ENCODE measurements at places on chromosomes 12 and 14.

- DNase-seq = no peak
Measured at GRCh38 chr12:124687174-124687902, 119.9 kb upstream of the NCOR2 start.

- DNase-seq = no peak
Measured at GRCh38 chr14:100017553-100017952, 47.7 kb upstream of the EVL start.

- DNase-seq = no peak
Measured at GRCh38 chr12:103529306-103529705, 33.5 kb upstream of the C12orf42 start.

DNA sequence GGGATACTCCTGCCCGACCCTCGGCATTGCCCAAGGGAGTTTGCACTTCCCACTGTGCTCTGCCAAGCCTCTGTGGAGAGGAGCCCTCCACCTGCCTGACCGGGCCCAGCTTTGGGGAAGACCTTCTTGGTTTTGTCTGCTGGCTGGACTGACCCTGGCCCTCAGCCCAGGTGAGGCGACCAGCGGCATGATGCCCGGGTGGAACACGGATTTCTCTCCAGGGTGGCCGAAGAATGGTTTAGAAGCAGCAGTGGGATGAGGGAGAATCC is 15.6 kb downstream of the ZBTB42 start:
- no peak for DNase-seq

DNA sequence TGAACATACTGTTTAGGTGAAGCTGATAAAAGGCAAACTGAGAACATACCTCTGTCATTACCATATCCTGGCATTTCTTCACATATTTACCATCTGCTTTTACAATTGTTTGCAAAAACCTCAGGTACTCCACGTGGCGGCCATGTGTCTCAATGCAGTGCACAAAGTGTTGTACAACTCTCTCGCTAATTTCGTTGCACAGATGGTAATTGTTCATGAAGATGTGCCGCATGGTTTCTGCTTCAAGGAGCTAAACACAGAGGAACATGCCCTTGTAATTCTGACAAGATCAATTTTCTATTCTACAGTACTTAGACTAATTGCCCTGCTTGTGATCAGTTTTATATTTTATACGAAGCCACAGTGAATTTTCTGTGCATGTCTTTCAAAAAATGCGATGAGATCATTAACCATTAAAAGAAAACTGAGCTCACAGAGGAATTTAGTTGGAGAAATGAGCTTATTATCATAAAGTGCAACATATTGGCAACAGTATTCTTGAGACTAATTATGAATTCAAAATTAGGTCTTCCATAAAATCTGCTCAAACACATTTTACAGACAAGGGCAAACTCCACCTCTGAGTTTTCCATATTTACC is 233.8 kb downstream of the ITPR2 start:
- DNase-seq = no peak

All from activated CD4-positive, CD25-positive, alpha-beta regulatory T cell (primary cell).